ENCODE measurements at places on chromosomes 7 and 10.

GRCh38 chr7:43658718-43659548, 70.4 kb downstream of the COA1 start:
- DNase-seq = no peak

DNA sequence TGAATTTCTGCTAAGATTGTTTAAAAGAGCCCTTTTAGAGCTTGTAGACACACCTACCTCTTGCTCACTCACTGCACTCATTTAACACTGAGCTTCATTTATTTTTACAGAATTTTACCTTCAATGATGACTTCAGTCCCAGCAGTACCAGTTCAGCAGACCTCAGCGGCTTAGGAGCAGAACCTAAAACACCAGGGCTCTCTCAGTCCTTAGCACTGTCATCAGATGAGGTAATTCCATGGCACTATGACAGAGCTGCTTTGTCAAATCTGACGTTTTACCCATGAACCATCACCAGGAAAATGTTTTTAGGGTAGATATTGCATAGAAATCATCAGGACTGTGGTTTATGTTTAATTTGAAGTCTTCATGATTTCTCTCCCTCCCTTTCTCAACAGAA, 38.2 kb downstream of the PON1 start:
- no peak for DNase-seq

DNA sequence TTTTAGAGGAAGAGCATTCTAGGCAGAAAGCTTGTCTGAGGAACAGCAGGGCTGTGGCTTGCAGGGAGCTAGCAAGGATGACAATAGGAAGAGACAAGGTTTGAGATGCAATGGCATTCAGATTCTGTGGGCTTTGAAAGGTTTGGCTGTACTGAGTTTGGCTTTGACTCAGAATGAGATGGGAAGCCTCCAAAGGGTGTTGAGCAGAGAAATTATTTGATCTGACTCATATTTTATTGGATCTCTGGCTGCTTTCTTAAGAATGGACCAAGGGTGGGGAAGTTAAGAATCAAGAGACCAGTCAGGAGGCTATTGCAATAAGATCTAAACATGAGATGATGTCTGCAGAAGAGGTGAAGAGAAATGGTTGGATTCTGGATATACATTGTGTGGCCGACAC, 273.2 kb downstream of the CDK14 start:
- no peak for DNase-seq

- no peak for DNase-seq
Observed at GRCh38 chr10:72889391-72889831, 4.1 kb upstream of the OIT3 start.

- no peak for DNase-seq
Observed at GRCh38 chr7:123096434-123096833, 100.9 kb upstream of the TAS2R16 start.

- no peak for DNase-seq
Observed at GRCh38 chr10:10418387-10418786, 599.3 kb upstream of the CELF2 start.

- no peak for DNase-seq
Observed at GRCh38 chr7:81688622-81689411, 81.0 kb downstream of the HGF start.

- no peak for DNase-seq
Observed at GRCh38 chr10:124504711-124505110, 43.1 kb downstream of the LHPP start.

DNA sequence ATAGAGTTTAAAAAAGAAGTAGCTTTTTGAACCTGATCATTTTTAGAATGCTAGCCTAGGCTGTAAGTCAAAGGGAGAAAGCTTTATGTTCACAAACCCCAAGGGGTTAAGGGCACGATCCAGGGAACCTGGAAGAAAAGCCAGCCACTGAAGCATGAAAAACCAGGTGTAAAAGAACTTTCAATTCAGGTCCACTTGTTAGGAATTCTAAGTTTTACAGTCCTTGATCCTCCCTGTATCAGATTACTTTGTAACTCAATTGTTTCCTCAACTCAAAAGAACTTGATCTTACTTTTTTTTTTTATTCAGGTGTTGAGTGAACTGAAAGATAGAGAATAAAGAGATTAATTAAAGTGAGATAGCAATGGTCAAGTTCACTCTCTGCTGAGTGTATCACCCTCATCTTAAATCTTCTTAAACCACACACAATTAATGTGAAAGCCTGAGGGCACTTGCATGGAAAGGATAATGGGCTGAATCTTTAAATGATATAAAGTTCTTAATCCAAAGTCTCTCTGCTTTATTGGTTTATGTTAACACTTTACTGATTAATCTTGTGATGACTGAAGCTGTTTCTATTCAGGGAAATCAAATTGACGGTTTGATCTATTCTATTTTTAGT, 672.2 kb upstream of the LRRN3 start:
- DNase-seq = no peak

DNA sequence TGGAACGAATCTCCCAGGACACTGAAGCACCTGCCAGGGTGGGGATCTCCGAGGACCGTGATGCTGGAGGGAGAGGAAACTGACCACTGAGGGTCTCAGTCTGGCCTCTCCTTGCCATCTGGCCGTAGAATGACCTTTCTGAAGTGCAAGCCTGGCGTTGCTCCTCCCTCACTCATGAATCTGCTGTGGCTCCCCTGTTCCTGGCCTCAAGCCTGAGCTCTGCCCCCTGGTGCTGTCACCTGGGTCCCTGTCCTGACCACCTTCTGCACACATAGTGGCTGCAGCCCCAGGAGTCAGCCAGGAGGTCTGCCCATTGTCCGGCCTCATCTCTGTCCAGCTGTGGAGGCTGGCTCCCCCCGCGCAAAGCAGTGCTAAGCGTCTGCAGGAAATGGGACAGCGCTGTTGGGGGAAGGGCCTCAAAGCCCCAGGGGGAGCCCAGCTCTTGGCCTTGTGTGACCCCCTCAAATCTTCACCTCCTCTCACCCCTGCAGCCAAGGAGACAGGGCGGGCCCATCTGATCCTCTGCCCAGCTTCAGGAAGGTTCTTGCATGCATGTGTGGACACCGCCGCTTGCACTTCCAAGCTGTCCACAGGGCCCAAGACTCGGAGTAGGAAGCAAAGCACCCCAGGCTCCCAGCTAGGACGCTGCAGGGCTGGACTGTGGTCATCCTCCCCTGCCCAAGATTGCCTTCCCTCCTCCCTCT, 65.7 kb downstream of the MYL10 start:
- peak; percentile 50 for DNase-seq

GRCh38 chr7:40604601-40605438, 470.0 kb downstream of the SUGCT start:
- DNase-seq = no peak

DNA sequence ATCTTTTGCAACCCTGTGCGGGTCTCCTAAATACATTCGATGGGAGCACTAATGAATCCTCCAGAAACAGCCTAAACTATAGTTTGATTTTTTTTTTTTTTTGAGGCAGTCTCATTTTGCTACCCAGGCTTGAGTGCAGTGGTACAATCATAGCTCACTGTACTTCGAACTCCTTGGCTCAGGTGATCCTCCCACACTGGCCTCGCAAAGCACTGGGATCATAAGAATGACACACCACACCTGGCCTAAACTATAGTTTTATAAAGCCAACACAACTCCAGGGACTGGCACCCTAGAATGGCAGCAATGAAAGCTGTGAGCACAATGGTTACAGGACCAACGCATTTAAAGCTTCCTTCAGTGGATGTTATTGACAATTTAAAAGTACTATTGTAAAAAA, 14.5 kb upstream of the JMJD1C start:
- no peak for DNase-seq

- no peak for DNase-seq
Observed at GRCh38 chr10:60387531-60387930, 2.1 kb downstream of the ANK3 start.

DNA sequence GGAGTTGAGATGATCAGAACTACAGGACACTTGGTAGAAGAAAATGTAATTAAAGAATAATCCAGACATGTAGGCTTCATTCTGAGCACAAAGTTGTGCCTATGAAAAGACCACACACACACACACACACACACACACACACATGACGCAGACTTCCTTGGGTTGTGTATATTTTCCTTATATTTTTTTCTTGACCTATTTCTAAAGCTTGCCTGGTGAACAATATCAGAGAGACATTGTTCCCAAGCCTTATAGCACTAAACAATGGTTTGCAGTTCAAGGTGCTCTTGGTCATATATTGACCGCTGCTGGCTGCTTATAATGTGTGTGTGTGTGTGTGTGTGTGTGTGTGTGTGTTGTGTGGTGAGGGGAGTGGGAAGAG, 202.7 kb downstream of the PRPF18 start:
- DNase-seq = no peak

- DNase-seq = peak; percentile 65
Observed at GRCh38 chr10:46227936-46228562, 58.7 kb upstream of the ANTXRL start.

DNA sequence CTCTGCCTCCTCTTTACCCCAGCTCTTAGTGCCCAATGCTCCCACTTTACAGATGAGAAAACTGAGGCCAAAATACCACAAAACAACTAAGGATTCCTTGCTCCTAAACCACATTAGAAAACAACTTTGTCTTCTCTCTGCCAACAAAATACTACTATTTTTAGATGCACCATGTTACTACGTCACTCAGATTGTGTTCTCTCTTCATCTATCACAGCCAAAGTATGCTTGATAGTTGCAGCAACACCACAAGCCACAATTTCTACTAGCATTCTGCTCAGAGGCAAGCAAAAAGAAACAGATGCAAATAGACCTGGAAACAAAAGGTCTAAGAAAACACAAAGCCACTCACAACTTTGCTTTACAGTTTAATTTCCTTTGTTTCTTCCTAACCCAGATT, 3.3 kb upstream of the PDE1C start:
- no peak for DNase-seq

- DNase-seq = no peak
Observed at GRCh38 chr10:117710181-117710798, 167.7 kb downstream of the EMX2 start.

DNA sequence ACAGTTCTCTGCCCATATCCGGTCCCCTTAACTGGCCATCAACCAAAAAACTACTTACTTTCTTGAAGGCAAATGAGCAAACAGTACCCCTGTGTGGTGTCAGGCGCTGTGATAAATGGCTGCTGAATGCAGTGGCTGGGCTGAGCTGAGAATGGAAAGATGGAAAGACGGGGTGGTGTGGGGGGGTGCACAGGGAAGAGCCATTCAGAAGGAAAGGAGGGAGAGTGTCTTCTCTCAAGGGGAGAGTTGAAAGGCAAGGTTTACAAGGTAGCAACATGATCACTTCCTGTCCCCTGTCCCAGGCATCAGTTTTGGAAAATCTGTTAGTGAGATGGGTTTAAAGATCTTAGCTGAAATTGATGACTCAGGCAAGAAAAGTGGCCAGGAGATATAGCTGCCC, 22.5 kb downstream of the EMX2 start:
- no peak for DNase-seq

DNA sequence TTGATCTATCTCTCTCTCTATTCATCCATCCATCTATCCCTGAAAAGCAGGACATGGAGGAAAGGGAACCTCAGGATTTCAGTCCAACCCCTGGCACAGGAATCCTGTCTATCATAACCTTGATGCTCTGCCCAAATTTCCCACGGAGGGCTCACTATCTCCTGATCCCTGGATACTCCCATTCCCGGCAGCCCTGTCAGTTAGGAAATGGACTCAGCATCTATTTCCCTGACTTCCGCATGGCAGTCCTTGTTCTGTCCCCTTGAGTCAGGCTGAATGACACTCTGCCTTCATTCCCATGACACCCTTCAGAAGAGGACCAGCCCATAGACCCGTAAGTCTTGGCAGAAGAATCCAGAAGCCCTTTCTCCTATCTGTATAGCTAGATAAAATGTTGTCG, 77.7 kb downstream of the VWA2 start:
- peak; percentile 45 for DNase-seq

DNA sequence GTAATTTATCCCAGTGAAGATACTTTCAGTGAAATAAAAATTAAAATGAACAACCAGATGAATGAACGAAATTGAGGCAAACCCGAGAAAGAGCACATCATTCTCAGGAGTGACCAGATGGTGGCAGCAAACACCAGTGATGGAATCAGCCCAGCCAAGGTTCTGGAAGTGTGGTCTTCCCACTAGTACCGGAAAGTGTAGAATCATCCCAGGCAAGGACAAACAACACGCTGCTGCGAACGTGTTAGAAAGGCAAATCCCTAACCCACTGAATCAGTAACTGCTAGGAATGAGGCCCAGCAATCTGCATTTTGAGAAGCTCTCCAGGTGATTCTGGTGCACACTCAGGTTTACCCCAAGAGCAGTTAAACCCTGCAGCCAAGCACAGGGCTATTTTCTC, 15.5 kb upstream of the SLC18A3 start:
- DNase-seq = no peak

- DNase-seq = no peak
Observed at GRCh38 chr7:17147409-17147808, 151.0 kb upstream of the AHR start.

- peak; percentile 29 for DNase-seq
Observed at GRCh38 chr7:139562491-139562890, 39.0 kb downstream of the CLEC2L start.

DNA sequence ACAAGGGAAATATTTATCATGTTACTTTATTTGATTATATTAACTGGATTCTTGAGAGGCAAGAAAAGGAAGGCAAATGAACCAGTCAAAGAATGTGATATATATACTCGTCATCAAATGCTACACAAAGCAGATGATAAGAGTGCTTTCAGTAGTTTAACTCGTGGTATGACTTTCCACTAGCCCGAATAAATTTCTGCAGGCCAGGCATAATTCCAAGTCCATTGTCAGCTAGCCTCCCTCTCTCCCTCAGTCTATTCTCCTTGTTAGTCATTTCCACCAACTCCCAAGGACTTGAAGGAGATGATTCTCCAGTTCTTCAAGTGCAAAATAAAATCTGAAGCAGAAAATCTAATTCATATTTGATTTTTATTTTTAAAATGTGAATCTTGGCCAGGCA, 190.5 kb downstream of the GLI3 start:
- no peak for DNase-seq

- no peak for DNase-seq
Observed at GRCh38 chr10:90888387-90888786, 16.6 kb downstream of the RPP30 start.

- DNase-seq = no peak
Observed at GRCh38 chr10:85734791-85735190, 631.8 kb downstream of the GRID1 start.

DNA sequence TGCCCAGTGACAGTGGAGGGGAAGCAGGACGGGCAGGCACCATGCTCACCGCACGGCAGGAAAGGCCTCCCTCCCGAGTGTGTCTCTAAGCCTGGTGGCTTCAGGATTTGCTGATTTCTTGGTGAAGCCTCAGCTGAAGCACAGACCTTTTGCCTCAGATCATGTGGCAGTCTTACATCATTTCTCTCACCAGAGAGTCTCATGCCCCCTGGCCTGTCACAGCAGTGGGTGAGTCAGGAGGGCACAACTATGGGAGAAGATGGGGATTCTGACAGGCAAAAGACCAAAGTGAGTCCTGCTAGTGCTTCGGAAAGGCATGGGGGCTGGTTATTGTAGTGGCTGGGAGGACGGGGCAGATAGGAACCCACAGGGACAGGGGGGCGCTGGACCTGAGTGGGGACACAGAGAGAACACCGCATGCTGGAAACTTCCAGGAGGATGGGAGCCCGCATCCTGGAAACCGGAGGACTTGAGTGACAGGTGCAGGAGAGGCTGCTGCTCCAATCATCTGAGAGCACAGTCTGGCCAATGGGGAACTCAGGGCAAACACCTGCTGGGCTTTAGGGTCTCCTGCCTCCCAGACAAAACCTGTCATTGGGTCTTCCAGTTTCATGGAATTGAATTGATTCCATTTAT, 166.8 kb downstream of the ADARB2 start:
- DNase-seq = no peak

GRCh38 chr10:29737074-29737593, 102.4 kb upstream of the SVIL start:
- no peak for DNase-seq
